ENCODE measurements at places on chromosomes 4 and X. TPM values are rescaled to one million over a fixed set of nuclear protein-coding genes. Genes with fewer than 3 reads are reported as not detected.

GRCh38 chr4:103996637-103997036 lies 276.9 kb upstream of the TACR3 start:
- no peak for DNase-seq

CASK gene
- total RNA-seq = 15.3 TPM

- no peak for DNase-seq
Observed at GRCh38 chr4:5899881-5900280, 7.0 kb upstream of the CRMP1 start.

DNA sequence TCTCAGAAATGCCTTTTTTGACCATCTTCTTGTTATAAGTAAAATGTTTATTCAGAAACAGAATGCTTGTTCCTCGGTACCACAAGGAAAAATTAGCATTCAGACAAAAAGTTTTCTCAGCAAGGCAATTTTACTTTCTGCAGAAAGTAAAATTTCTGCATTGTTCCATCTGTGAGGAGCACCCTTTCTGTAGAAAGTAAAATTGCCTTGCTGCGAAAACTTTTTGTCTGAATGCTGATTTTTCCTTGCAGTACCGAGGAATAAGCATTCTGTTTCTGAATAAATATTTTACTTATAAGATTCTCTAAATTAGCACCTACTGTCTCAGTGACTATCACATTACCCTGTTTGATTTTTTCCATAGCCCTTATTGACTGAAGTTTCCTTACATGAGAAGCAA lies 24.8 kb downstream of the ITGB1BP2 start:
- DNase-seq = no peak

- no peak for DNase-seq
Observed at GRCh38 chr4:76902233-76902890, 4.4 kb upstream of the SOWAHB start.

DNA sequence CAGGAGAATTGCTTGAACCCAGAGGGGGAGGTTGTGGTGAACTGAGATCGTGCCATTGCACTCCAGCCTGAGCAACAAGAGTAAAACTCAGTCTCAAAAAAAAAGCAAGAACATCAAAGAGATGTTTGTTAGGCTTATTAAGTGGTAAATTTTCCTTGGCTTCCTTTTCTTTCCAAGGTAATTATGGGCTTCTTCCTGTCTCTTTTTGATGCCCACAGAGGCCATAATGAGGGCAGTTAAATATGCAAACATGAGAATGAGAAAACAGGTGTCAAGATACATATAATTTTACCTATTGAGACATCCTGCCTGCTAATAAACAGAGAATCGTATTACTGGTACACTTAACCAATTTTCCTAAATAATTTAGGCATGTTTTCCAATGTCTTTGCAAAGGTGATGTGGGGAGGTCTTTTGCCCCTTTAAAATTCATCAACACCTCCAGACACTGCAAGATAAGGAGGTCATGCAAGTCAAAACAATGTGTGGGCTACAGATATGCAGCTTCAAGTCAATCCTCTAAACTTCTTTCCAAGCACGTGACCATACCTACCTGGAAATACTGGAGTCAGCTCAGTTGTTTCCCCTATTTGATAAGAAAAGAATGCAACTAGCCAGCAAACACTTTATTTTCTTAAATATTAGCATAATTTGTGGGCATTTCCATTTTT lies 2.7 kb downstream of the SLC39A8 start:
- DNase-seq = no peak

GRCh38 chr4:147101678-147102077 lies 156.0 kb upstream of the TTC29 start:
- no peak for DNase-seq

DNA sequence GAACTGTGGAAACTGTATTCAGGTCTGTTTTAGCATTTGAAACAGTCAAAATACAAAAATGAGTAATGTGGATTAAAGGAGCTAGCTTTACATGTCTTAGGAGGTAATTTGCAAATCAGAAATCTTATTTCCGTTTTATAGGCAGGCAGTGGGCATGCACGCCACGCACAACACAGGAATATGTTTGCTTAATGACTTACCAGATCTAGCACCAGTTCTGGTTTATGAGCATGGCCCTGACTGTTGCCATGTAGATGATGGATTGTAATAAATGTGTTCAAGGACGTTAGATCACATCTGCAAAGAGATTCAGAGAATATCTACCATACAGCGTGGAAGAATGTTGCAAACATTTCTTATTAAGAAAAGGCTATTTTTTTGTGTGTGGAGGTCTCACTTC lies 344.5 kb upstream of the NR3C2 start:
- no peak for DNase-seq

GAGE12E gene
- total RNA-seq = not detected

- no peak for DNase-seq
Observed at GRCh38 chr4:25549413-25549812, 106.2 kb upstream of the SLC34A2 start.

DNA sequence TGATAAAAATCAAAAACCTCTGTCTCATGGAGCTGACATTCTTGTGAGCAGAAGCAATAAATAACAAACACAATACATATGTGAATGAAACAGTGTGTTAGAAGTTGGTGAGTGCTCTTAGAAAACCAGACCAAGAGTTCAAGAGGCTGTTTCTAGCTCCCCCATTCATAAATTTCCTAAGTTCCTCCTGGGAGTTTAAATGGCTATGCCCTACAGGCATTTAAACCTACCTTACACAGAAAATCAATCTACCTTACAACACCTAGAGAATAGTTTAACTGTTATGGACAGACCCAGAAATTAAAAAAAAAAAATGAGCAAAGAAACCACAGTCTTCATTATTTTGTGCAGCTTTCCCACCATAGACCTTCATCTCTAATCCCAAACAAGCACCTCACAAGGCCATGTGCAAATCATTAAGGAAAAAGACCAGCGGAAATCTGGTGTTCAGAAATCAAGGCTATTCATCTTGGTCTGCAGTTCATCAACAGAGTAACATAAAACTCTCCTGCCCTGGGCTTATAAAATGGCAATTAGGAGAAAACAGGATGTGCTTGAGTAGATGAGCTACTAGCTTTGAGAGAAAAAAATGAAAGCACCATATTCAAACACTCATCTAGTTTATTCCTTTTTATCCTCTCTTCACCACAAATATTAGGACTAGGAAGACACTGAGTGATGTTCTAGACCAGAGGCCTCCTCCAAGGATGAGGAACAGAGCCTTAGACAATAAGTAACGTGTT lies 147.2 kb downstream of the SHROOM3 start:
- no peak for DNase-seq

DNA sequence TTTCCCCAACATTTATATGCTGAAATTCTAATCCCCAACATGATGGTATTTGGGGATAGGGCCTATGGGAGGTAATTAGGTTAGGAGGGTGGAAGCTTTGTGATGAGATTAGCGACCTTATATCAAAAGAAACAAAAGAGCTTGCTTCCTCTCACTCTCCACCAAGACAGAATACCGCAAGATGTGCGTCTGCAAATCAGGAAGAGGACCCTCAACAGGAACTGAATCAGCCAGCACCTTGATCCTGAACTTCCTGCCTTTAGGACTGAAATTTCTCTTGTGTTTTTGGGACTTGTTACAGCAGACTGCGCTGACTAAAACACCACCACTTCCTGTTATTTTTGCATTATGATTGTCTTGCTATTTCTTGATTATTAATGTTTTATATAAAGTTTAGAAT lies 1889.4 kb downstream of the C4orf33 start:
- no peak for DNase-seq

FRG2 gene
- not detected for total RNA-seq

ARHGEF38 gene
- total RNA-seq = not detected

GAB3 gene
- total RNA-seq = 11.5 TPM

DNA sequence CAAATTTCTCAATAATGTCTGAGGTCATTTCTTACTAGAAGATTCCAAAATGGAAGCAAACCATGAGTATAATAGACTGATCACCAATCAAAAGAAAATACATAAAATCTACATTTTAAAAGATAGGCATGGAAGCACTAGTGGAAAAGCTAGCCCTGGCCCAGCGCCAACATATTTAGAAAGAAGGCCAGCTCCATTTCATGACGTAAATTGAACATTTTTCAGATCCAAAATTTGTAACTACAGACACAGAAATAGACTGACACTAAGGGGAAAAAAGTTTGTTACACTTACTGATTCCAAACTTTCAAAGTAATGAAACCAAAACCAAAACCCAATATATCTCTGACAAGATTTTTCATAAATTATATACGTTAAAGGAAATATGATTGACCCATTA lies 117.7 kb downstream of the ADAMTS3 start:
- DNase-seq = peak; percentile 17

- DNase-seq = no peak
Observed at GRCh38 chrX:108516184-108516583, 76.5 kb downstream of the COL4A5 start.

RBMX gene
- 162 TPM for total RNA-seq

- DNase-seq = no peak
Observed at GRCh38 chr4:107279733-107280132, 243.6 kb upstream of the DKK2 start.

DNA sequence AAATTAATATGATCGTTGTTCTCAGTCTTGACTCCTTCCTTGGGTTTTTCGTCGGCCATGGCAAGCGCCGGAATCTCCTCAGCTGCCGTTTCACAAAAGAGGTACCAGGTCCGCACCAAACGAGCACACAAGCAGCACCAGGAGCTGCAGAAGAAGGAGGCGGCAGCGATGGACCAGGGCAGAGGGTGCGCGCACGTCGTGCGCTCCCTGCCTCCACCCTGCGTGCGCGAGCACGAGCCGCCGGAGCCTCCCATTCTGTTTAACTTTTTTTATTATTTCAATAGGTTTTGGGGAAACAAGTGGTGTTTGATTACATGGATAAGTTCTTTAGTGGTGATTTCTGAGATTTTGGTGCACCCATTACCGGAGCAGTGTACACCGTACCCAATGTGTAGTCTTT lies 158.2 kb downstream of the PLS3 start:
- no peak for DNase-seq

- DNase-seq = no peak
Observed at GRCh38 chr4:121697564-121697963, 784 bp upstream of the ANXA5 start.

MMRN1 gene
- 9.9 TPM for total RNA-seq

GRCh38 chrX:6384371-6384770 lies 150.5 kb downstream of the VCX3A start:
- no peak for DNase-seq

DNA sequence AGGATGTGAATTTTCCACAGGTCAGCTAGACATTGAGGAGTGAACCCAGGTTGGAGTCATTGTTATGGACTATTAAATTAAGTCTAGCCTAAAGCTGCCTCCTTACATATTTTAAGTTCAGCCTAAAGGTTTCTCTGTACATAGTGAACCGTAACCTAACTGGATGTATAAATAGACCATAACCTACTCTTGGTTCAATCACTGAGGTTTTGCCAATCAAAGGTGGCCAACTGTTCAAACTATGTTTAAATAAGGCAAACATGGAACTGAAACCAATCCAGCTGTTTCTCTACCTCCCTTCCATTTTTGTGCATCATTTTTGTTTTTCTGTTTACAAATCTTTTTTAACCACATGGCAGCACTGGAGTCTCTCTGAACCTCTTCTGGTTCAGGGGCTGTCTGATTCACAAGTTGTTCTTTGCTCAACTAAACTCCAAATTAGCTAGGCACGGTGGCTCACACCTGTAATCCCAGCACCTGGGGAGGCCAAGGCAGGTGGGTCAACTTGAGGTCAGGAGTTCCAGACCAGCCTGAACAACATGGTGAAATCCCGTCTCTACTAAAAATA lies 43.9 kb upstream of the SFRP2 start:
- no peak for DNase-seq

GRCh38 chr4:20337261-20337664 lies 85.6 kb downstream of the SLIT2 start:
- DNase-seq = no peak

RIBC1 gene
- total RNA-seq = 0.63 TPM

- no peak for DNase-seq
Observed at GRCh38 chr4:76420188-76420761, 666 bp downstream of the CCDC158 start.

DNA sequence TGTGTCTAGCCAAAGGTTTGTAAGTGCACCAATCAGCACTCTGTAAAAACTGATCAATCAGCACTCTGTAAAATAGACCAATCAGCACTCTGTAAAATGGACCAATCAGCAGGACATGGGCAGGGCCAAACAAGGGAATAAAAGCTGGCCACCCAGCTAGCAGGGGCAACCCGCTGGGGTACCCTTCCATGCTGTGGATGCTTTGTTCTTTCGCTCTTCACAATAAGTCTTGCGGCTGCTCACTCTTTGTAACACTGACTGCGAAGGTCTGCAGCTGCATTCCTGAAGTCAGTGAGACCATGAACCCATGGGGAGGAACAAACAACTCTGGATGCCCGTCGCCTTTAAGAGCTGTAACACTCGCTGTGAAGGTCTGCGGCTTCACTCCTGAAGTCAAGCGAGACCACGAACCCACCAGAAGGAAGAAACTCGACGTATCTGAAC lies 14.3 kb downstream of the HNRNPDL start:
- DNase-seq = no peak

DNA sequence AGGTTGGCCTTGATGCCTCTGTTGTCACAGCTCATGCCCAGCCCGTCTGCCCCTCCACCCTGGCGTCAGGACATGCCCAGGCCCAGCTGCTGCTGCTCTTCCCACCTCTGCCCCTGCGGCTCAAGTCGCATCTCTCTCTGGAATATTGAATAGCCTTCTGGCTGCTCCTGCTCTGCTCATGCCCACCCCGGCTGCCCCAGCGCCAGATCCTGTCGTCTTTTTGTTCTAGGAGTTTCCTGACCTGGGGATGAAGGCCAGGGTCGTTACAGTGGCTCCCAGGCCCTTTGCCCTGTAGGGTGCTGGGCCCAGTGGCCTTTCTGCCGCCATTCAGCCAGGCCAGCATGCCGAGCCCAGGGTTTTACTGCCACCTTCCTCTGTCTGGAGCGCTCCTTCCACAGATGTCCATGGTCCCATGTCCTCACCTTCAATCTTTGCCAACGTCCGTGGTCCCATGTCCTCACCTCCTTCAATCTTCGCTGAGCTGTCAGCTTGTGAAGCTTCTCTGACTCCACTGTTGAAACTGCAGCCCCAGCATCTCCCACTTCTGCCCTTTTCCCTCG lies 9.7 kb downstream of the MAEA start:
- DNase-seq = peak; percentile 30

GRCh38 chr4:55979562-55979961 lies 30.8 kb downstream of the CEP135 start:
- no peak for DNase-seq

NPY1R gene
- total RNA-seq = 0.40 TPM

DNA sequence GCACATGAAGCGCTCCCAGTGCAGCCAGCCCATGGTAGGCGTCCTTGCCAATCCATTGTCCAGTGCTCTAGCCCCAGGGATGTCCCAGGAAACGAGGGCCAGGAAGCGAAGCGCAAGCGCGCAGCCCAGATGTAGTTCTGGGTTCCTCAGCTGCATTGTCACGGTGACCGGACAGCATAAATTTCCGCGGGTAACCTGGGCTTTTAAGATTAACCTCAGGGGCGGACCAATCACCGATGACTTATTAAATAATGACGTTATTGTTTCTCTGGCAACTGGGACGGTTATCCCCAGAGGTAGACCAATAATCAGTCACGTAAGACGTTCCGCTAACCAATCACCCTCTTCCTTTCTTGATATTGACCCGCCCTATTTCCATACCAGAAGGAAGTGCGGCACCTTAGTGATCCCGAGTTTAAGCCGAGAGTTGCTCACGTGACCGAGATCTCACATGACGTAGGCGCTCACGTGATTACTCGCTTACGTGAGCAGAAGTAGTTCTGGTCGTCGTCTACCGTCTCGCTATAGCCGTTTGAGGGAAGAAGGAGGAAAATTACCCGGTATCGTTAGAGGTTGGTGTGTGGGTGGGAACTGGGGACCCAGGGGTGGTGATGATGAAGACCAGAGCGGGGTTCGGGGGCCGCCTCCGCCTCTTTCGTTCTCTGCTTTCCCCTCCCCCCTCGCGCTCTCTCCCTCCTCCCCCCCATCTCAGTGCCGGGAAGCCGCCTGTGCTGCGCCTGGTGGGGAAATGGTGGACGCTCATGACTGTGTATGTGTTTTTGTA lies at the start of the genes GLA and HNRNPH2:
TSS of gene GLA (minus strand) at position 178 of the 784 bp plus-strand sequence. CDS start at position 156, 22 bp downstream.
TSS of gene HNRNPH2 (plus strand) at position 475 of the 784 bp plus-strand sequence. CDS start 3,767 bp downstream, outside the sequence.
- peak; percentile 92 for DNase-seq
